Activated T-helper 1 cell treated with Interleukin-2 at 50 U/mL for 16 hours (primary cell): ENCODE measurements at places on chromosomes 4 and X.

GRCh38 chr4:6523251-6523650, 50.8 kb upstream of the PPP2R2C start:
- no peak for DNase-seq

DNA sequence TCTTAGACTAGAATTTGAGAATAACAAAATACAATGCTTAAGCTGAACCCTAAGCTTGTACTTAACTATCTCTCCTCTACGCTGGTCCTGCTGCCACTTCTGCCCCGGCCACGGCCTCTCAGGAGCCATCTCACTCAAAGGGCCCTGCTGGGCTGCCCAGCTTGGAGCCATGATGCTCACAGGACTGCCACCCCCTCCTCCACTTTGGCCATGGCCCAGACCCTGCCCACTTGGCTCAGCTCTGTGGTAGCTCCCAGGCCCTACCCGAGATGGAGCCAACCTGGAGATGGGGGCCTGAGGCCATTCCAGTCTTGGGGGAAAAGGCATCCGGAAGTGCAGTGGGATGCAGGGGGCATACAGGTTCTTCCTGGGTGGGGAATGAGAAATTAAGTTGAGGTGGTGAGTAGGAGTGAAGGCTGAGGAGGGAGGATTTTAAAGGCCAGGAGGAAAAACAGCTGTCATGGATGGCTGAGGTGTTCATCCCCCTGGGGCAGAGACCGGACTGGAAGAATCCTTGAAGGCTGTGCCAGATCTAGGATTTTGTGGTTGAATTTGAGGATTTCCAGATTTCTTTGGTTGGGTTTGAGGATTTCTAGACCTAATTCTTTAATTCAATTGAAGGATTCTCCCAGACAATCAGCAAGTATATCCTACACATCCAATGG, 824 bp downstream of the SASH3 start:
- DNase-seq: no peak

GRCh38 chrX:131288188-131288587, 918 bp downstream of the IGSF1 start:
- DNase-seq: no peak

- DNase-seq: no peak
Measured at GRCh38 chrX:96841325-96841724, 42.4 kb upstream of the RPA4 start.

- DNase-seq: no peak
Measured at GRCh38 chrX:18995221-18995620, 11.3 kb upstream of the PHKA2 start.

DNA sequence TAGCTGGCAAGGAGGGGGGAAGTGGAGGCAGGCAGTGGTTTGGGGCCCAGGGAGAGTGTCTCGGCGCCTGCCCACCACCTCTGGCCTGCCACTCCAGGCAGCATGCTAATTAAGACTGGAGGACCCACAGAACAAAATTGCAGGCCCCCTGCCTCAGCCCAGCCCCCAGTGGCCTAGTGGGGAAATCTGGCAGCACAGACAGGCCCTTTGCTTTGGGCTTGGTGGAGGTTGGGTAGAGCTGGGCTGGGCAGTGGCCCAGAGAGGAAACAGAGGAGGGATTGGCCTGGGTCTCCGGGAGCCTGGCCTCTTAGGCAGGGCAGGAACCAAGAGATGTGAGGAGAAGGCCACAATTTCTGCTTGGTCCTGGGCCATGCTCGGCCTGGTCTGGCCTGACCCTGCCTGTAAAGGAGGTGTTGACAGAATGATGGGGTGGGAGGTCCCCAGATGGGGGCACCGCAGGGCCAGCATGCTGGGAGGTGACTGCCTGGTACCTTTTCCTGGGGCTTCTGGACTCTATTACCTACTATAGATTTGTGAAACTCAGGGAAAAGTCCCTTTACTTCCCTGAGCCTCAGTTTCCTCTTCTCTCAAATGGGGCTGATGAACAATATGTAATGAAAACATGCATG, 92.4 kb upstream of the PJA1 start:
- no peak for DNase-seq

DNA sequence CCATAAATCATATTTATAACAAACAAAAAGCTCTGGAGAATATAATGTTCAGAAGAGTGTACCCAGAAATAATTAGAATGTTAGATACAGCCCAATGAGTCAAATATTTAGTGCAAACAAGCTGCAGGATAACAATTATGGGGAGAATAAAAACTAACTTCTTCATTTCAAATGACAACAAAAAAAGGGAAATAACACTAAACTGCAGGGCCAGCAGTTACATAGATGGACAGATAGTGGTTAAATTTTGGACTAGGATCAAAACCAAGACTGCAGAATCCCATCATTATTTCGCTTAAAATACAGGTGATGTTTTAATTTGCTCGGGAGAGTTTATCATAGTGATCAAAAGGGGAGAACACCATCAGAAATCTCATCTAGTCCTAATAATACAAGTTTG, 617 bp upstream of the GPR34 start:
- no peak for DNase-seq

- DNase-seq: no peak
Measured at GRCh38 chrX:16930392-16930791, 16.1 kb upstream of the REPS2 start.

DNA sequence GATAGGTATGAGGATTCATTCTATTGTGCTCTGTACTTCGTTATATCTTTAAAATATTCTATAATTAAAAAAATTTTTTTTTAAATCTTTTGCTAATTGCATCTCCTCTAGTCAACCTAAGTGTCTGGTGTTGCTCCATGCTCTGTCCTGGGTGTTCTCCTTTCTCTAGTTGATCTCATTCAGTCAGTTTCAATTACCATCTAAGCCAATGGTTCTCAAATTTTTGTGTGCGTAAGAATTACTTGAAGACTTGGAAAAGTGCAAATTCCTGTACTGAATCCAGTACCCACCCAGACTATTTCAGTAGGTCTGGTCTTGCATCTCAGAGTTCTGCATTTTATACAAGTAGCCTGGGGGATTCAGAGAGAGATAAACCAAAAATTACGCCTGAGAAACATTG, 6.7 kb downstream of the TMPRSS11D start:
- DNase-seq: no peak

DNA sequence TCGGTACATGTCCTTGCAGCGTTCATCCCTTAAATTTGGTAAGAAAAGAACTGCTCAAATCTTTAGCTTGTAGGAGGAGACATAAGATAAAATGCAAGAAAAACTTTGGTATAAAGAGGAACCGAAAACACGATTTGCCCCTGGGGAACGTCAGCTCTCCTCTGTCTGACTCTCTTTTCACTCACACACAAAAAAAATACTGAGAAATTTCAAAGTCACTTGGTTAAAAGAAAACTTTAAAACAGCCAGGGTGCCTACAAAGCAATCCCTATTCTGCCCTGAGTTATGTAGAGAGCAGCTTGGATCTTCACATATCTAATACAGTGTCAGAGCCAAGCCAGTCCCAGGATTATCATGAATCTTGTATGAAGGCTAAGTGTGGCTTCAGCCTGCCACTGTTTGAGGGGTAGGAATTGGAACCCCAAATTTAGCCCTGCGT, 248.5 kb upstream of the CXXC4 start:
- DNase-seq: no peak

DNA sequence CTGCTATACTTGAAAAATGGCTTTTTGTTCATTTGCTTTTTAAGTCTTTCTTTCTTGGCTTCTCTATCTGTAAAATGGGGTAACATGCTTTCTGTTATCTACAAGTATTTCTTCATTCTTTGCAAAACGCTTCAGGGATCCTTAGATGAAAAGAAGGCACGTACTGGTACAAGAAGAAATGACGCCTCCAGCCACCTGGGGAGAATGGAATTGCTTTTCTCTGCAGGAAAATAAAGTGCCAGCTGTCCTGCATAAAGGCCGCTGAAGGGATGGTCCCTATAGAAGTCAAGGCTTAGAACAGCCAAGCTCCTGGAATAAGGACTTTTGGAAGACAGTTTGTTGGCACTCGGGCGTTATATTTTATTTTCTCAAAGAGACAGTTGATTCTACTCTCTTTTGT, 210.8 kb upstream of the RASGEF1B start:
- DNase-seq: no peak

GRCh38 chr4:138188406-138189084, 53.6 kb downstream of the SLC7A11 start:
- no peak for DNase-seq

- DNase-seq: no peak
Measured at GRCh38 chrX:2705046-2705832, 14.1 kb downstream of the CD99 start.

GRCh38 chrX:120726294-120726693, 96.4 kb upstream of the C1GALT1C1 start:
- no peak for DNase-seq

GRCh38 chr4:179803857-179804256, 2361.6 kb upstream of the AGA start:
- no peak for DNase-seq

GRCh38 chr4:137129441-137129840, 402.9 kb downstream of the PCDH18 start:
- no peak for DNase-seq
